ENCODE measurements at places on chromosomes 4 and X. TPM values are rescaled to one million over a fixed set of nuclear protein-coding genes. Genes with fewer than 3 reads are reported as not detected.

The TCEAL2 gene
- total RNA-seq = 1.9 TPM

The RBMX gene
- 129 TPM for total RNA-seq

The ZNF732 gene
- 0.19 TPM for total RNA-seq

The MAGEA10 gene
- total RNA-seq = not detected

The PDZD11 gene
- total RNA-seq = 13.2 TPM

The ZNF718 gene
- 5.8 TPM for total RNA-seq

The NKX1-1 gene
- total RNA-seq = not detected

GRCh38 chr4:140595065-140595464, 26.3 kb upstream of the UCP1 start:
- no peak for DNase-seq
- no peak overlapping the region for H3K4me3 ChIP-seq
- no peaks in the 10 kb centered on the region for H3K27me3 ChIP-seq
- no peak overlapping the region for H3K27ac ChIP-seq

DNA sequence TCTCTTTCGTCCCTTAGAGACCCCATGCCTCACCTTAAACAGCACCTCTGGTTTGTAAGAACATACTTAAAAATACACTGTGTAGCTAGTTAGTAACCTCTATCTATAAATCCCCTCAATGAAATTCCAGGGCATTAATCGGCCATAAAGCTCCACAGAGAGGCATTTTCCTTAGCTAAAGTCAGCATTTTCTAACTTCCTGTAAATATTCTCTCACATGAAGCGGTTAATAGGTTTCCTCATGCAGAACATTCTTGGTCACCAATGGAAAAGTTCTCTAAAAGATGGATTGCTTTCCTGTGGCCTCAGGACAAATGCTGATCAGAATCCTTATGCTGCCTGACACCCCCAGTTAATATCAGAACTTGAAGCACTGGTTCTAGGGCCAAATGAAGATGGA, 248.6 kb upstream of the BOD1L1 start:
- H3K4me1 ChIP-seq = no peaks in the 10 kb centered on the region
- H3K27ac ChIP-seq = no peak overlapping the region
- H3K27me3 ChIP-seq = no peaks in the 10 kb centered on the region
- no peaks in the 10 kb centered on the region for H3K36me3 ChIP-seq
- no peak overlapping the region for H3K4me3 ChIP-seq

- no peak for DNase-seq
- H3K4me3 ChIP-seq = no peak overlapping the region
- H3K36me3 ChIP-seq = no peaks in the 10 kb centered on the region
- no peaks in the 10 kb centered on the region for H3K27me3 ChIP-seq
- H3K4me1 ChIP-seq = no peaks in the 10 kb centered on the region
Observed at GRCh38 chr4:80243274-80244018, 23.0 kb upstream of the FGF5 start.

DNA sequence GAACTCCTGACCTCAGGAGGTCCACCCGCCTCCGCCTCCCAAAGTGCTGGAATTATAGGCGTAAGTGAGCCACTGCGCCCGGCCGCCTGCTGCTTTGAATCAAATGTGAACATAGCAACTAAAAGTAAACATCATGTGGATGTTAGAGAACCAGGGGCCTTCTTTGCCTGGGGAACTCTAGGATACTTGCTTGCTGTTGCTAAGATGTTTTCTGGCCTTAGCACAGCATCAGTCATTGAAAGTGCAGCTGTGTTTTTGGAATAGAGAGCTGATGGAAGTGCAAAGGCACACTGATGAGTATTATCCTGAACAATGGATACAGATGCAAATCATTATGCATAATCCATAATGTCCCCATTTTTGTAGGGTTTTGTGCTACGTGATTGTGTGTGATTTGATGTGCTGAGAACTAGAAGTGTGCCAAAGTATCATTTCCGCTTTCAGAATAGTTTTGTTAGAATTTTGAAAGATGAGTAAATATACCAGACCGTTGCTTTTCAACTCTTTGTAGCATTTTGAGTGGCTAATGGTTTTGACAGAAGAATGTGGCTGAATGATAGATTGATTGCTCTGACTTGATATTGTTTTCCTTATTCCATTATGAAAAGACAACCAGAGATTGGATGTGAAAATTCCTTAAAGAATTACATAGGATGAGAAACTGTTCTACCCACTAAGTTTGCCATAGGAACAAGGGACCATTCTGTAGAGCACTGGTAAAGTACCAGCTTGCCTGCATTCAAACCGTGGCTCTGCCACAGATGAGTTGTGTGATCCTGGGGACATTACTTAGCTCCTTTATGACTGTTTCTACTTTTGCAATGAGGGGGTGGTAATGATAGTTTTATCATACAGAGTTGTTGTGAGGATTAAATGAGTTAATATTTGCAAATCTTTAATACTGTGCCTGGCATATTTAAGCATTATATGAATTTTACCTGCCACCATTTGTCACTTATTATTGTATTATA, 74.7 kb downstream of the REPS2 start:
- H3K27me3 ChIP-seq = no peaks in the 10 kb centered on the region
- no peaks in the 10 kb centered on the region for H3K36me3 ChIP-seq
- no peak overlapping the region for H3K4me3 ChIP-seq
- H3K27ac ChIP-seq = no peak overlapping the region

- no peak for DNase-seq
- no peaks in the 10 kb centered on the region for H3K4me1 ChIP-seq
- H3K27me3 ChIP-seq = no peaks in the 10 kb centered on the region
Observed at GRCh38 chr4:96295143-96295741, 455.3 kb downstream of the PDHA2 start.
